ENCODE measurements at places on chromosomes 1 and 21.

DNA sequence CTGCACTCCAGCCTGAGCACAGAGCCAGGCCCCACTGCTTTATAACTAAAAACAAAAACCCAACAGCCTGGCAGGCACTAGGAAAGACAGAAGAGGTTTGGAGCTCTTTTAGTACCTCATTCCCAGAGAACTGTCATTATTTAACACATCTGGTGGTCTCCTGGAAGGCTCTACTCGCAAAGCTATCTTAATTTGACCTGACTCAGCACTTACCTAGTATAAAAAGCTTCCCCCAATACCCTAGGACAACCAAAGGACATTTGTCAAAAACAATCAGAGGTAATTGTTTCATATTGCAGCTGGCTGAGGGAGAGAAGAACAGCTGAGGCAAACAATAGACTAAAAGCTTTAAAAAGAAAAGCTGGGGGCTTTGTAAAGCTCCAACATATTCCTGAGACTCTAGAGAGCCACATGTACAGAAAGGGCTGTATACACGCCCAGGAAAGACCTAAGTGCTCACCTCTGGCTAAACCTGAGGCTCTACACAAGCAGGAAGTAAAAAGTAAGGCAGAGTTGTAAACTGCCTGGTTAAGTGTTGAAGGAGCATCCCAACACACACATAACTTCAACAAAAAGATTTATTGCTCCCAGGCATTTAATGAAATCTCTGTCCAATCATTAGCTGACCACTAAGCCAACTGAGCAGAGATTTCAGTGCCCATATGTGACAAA lies 25.0 kb downstream of the ZNF644 start:
- DNase-seq: no peak

- no peak for DNase-seq
These were observed 6.8 kb downstream of the RPE65 start for GRCh38 chr1:68442822-68443556.

DNA sequence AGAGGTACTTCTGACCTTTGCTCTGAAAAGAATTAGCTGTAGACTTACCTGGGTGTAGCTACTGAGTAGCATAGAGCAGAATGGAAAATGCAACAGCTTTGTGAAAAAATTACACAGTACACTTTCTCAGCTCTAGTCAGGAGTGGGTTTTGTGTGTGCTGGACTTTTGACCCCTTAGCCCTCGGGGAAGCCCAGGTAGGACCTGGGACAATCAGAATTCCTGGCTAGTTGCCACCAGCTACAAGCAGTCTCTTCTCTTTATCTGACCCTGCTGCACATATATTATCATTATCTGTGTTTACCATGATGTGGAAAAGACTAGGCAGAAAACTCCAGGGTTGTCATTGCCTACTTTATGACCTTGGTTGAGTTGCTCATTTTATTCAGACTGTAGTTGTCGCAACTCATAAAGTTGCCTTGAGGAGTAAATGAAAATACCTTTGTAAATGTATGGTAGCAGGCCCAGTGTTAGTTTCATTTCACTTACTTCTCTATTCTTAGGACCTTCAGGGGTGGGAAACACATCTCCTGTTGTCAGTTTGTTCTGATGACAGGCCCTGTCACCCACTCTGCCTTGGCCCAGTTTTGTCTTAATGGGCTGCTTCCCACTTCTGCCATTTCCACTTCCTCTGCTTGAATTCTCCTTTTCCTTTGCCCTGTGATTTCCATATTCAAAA lies 5.4 kb downstream of the NEK7 start:
- no peak for DNase-seq

DNA sequence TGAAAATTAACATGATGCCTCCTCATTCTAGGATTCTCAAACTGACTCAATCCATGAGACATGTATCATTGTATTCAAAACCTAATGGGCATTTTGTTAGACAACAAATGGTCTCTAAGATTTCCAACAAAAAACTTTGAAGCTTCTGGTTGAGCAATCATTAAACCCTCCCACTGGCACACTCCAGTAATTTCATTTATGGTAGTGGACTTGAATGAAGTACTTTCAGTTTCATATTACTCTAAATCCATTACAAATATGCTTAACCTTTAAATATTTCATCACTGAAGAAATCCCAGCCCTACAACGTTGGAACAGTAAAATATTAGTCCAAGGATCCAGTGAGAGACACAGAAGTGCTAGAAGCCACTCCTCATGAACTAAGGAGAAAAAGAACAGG lies 43.5 kb downstream of the GBP6 start:
- DNase-seq: no peak

DNA sequence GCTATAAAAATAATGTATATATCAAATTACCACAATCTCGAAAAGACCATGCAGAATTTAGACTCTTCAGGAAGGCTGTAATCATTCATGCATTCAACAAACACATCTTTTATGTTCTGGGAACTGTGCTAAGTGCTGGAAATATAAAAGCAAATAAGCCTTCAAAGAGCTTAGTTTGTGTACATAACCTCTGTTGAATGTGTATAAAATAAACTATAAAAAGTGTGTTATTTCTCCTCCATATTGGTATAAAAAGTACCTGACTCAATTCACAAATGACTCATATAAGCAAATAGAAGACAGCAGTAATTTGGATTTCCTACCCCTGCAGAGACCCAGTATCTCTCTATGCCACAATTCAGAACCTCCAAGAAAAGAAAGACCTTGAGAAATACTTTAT lies 36.8 kb downstream of the RAB3GAP2 start:
- DNase-seq: no peak

- DNase-seq: no peak
These were observed 16.1 kb upstream of the PCP4 start for GRCh38 chr21:39851002-39851618.

GRCh38 chr1:159179906-159180305 lies 8.5 kb downstream of the CADM3 start:
- DNase-seq: no peak

GRCh38 chr21:45827302-45827692 lies 154.3 kb upstream of the COL6A1 start:
- no peak for DNase-seq

DNA sequence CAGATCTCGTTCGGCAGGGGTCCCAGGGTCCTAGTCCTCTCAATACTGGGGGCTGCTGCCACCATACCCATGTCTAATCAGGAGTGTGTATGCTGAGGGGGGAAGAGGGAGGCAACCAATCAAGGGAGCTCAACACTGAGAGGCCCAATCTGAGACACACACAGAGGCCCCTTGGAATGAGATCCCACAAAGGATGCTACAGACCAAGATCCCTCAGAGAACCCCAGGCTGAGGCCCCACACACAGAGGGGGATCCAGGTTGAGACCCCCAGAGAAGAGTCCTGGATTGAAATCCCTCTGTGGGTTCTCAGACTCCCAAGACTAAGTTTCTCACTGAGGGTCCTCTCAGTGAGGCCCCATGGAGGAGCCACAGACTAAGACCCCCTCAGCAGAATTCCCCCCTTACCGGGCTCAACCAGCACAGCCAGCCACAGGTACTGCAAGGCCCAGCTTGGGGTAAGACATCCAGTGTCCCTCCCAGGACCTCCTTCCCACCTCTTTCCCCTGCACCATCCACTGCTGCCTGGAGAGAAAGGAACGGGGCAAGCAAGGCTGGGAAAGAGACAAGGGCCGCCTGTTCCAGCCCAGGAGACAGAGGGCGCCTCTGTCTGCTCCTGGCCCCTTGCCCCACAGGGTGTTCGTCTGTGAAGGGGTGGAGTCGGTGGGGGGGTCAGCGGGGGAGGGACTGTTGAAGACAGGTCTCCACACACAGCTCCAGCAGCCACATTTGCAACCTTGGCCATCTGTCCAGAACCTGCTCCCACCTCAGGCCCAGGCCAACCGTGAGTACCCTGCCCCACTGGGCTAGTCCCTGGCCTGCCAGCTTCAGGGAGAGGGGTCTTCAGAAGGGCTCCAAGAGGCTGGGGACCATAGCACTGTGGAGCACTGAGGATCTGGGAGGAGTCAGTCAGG lies at the start of gene S100A1:
S100A1 (plus strand) TSS at position 720 of the 912 bp plus-strand sequence. CDS start 2,088 bp downstream, outside the sequence.
- DNase-seq: no peak
